GM04504 (cell line): ENCODE measurements at places on chromosomes 6 and 20.
A peak's percentile ranks its signal among the peaks of the same experiment; 100 is the strongest.

- no peak for DNase-seq
Measured at GRCh38 chr20:63173552-63174191, 42.3 kb downstream of the YTHDF1 start.

DNA sequence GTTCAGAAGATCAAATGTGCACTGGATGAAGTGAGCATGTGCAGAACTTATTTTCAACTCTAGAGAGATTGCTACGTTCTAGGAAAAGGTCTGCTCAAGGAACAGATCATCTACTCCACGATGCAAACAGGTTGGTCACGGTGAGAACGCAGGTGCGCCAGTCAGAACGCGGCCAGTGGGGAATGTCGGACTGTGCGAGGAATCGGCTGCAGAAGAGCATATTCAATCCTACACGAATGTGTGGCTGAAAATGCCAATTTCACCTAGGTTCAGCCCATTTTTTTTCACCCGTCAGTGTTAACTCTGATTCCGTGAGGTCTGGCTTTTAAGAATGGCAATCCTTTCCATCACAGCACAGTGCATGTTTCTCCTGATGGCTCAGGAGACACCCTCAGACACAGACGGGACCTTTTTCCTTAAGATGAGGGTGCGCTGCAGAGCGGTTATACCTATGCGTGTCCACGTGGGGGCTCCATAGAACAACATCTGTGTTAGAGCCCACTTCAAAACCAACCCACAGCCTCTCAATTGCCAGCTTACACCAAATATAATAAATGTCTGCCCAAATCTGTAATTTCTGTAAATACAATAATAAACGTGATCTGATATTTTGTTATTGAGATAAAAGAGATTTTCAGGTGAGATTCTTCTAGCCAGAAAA is 250.4 kb downstream of the FOXA2 start:
- DNase-seq = peak; percentile 12

GRCh38 chr6:109523478-109523877 is 40.5 kb upstream of the ZBTB24 start:
- DNase-seq = peak; percentile 58

DNA sequence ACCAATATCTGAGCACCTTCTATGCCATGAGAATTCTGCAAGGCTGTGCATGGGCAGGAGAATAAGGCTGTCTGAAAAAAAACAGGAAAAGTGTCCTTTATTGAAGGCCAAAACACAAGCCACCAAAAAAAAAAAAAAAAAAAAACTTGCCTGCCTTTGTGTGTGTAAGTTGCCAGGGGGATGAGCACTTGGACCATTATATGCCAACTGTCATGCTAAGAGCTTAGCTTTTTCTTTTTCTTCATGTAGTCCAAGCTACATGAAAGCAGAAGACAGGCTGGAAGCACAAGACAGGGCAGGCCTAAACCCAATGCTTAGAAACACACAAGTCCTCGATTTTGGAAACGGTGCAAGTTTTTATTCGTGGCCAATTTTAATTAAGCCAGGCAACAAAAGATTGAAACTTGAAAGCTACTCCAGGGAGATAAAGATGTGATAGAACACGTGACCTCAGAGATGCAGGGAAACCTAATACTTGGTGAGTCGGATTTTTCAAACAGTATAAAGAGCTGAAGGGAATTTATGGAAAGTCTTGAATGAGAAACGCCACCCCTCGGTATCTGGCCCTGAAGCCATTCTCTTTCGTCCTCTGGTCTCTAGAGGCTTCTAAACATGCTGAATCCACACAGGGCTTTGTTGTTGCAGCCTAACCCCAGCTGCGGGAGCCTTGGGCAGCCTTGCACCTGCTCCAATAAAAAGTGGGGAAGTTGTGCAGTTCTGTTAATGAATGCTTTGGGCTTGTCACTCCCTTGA is 8.6 kb downstream of the BMP7 start:
- DNase-seq = no peak

DNA sequence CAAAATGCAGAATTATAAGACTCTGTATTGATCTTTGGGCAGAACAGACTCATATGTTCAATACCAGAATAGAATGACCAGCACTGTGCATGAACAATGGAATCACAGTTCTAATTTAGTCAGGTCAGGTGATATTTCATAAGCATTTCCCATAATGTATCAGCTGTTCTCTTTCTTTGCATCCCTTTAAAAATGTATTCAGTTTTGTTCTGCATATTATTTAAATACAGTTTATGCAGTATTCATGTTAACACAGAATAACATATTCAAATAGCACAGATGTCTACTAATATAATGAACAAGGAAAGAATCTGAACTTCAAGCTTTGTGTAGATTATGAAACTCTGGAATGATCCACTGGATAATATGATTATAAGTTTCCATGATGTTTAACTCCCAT is 128.5 kb downstream of the LAMP5 start:
- no peak for DNase-seq

- no peak for DNase-seq
Measured at GRCh38 chr6:35566794-35567193, 54.1 kb upstream of the TULP1 start.

GRCh38 chr6:109472132-109472995 is 10.7 kb downstream of the ZBTB24 start:
- no peak for DNase-seq

- DNase-seq = no peak
Measured at GRCh38 chr6:128078276-128078675, 177.4 kb upstream of the THEMIS start.

DNA sequence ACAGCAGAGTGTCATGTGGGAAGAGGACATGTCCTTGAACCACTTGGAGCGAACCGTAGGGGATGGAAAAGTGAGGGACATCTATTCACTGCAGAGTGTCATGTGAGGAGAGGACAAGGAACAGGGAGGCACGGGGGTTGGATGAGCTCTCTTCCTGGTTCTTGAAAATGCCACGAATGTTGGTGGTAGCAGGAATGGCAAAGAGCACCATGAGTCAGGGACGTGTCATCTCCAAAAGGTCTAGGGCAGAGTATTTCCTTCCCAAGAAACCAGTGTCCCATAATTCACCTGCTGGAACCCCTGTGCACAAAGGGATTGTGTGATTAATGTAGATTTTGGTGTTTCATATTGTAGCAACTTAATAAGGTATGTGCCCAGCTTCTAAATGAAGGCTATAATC is 136.8 kb downstream of the BFSP1 start:
- no peak for DNase-seq

DNA sequence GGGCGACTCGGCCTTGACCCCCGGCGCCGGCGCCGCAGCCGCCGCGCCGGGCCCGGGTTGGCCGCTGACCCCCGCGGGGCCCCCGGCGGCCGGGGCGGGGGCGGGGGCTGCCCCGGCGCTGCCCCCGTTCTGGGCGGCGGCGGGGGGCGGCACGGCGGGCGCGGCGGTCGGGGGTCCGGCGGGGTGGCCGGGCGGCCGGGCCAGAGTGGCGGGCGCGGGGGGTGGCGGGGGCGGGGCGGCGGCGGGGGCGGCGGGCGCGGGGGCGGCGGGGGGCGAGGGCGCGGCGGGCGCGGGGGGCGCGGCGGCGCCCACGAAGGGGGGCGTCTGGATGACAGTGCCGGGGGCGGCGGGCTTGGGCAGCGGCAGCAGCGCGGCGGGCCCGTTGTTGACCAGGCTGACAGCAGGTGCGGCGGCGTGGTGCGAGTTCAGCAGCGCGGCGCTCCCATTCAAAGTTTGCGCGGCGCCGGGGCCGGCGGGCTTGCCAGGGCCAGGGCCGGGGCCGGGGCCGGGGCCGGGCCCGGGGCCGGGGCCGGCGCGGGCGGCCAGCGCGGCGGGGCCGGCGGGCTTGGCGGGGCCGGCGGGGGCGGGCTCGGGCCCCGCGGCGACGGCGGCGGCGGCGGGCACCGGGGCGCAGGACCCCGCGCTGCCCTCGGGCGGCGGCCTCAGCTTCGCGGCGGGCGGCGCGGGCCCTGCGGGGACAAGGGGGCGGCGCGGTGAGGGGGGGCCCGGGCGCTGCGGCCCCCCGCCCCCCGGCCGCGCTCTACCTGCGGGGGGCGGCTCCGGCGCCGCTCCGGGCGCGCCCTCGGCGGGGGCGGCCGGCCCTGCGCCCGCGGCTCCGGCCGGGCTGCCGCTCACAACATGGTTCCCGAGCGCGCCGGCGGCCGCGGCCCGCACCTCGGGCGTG is 659 bp downstream of the TAF4 start:
- DNase-seq = no peak

- DNase-seq = peak; percentile 50
Measured at GRCh38 chr6:73694711-73695411, 1.1 kb upstream of the CD109 start.

- DNase-seq = no peak
Measured at GRCh38 chr20:6993011-6993410, 225.5 kb downstream of the BMP2 start.

- DNase-seq = no peak
Measured at GRCh38 chr6:105091140-105091829, 88.5 kb downstream of the POPDC3 start.

- DNase-seq = no peak
Measured at GRCh38 chr6:118197539-118197938, 290.5 kb downstream of the SLC35F1 start.
